Right lobe of liver (tissue), 6 donors: ENCODE measurements at places on chromosomes 12 and 14.

GRCh38 chr12:122421187-122421820 lies 1.2 kb downstream of the CLIP1 start:
- peaks cover 43% of the 10 kb centered on the region for H3K4me1 ChIP-seq
- H3K4me3 ChIP-seq = peak overlapping the region; percentile 89
- peak; percentile 60 for DNase-seq
- no peaks in the 10 kb centered on the region for H3K27me3 ChIP-seq

GRCh38 chr12:94242901-94243300 lies 94.5 kb downstream of the PLXNC1 start:
- no peaks in the 10 kb centered on the region for H3K36me3 ChIP-seq
- peak; percentile 25 for DNase-seq
- H3K4me1 ChIP-seq = no peaks in the 10 kb centered on the region

DNA sequence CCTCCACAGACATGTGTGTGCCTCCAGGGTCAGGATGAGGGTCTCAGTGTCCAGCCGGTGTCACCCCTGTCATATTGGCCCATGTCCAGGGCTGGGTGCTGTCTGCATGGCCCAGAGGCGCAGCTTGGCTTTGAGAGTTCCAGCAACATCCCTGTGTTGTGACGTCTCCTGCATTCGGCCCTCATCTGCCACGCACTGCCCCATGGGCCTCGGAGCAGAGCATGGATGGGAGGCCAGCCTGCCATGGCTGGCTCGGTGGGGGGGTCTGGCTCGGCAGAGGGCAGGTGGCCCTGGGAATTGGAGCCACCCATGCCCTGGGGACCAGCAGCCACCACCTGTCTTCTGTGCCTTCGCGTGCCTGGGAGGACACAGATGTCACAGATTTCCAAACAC lies 10.8 kb upstream of the TEX22 start:
- H3K4me3 ChIP-seq = no peak overlapping the region
- H3K36me3 ChIP-seq = no peaks in the 10 kb centered on the region
- no peaks in the 10 kb centered on the region for H3K4me1 ChIP-seq
- DNase-seq = peak; percentile 38
- H3K27ac ChIP-seq = no peak overlapping the region

DNA sequence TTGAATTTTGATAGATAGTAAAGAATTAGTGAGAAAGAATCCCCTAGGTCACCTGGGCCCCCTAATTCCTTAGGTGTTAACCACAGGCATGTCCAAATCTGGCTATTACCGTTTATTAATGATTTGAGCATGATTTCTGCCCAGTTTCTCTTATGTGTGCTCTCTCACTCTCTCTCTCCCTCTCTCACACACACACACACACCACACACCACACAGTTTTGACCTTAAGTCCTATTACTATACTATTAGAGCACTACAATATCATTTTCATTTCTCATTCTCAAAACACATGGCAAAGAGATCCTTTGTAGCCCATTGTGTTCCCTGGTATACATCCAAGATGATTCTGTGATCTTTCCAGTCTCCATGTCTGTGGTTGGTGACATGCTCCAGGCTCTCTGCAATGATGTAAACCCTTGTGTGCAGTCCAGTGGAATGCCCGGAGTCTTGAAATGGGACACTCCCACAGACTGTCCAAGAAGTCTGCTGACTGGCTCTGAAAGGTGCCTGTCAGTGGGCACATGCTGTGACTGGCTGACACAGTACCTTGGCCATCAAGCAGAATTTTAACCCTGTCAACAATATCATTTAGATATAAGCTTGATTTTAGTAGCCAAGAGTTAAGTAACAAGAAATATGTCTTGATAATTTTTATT lies 96.2 kb downstream of the FIGNL2 start:
- no peak overlapping the region for H3K4me3 ChIP-seq
- DNase-seq = no peak

DNA sequence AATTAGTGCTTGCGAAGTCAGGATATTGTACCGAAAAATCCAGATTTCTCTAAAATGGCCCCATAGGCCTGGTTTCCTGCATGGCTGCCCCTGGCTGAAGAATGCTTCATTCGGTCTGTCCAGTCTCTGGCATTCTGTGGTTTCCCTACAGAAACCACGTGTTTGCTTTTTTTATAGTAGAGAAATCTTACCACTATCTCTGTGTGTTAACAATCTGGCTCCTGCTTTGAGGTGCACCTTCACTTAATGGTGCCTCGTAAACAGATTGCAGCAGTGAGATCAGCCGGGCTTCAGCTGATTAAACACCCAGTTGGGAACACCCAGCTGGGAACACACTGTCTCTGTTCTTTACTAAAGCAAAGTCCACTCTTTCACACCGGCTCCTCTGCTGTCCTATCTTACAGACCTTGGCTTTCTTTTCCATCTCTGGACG lies 6.7 kb upstream of the DNAAF2 start:
- H3K27me3 ChIP-seq = no peaks in the 10 kb centered on the region
- no peaks in the 10 kb centered on the region for H3K4me1 ChIP-seq
- H3K36me3 ChIP-seq = no peaks in the 10 kb centered on the region

DNA sequence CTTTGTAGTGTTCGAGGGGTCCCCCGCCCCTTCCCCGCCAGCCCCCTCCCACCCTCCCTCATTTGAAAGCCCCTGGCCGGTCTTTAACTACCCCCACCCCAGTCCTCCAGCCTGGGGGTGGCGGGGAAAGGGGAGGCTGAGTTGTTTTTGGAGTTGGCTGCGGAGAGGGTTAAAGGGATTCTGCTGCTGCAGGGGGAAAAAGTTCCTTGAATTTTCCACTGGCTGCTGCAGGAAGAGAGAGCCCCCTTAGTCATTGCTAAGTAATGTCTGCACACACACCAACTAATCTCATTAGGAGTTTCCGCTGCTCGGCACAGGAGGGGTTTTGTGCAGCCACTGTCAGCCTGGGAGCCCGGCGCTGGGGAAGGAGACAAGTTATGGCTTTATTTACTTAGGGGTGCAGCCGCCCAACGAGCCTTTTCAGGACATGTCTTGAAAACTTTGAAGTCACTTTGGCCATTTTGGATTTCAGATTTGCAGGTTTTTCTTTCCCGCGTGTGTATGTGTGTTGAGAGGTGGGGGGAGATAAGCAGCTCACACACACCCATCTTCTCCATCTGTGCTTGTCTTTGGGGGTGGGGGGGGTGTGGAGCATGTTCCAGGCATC lies 1.8 kb downstream of the ELK3 start:
- DNase-seq = peak; percentile 42
- no peaks in the 10 kb centered on the region for H3K27me3 ChIP-seq
- peak overlapping the region; percentile 29 for H3K27ac ChIP-seq
- H3K4me1 ChIP-seq = no peaks in the 10 kb centered on the region
- H3K36me3 ChIP-seq = no peaks in the 10 kb centered on the region

GRCh38 chr12:65608319-65608916 lies 215.9 kb upstream of the HMGA2 start:
- H3K4me3 ChIP-seq = no peak overlapping the region
- no peaks in the 10 kb centered on the region for H3K36me3 ChIP-seq
- H3K27me3 ChIP-seq = no peaks in the 10 kb centered on the region
- H3K4me1 ChIP-seq = no peaks in the 10 kb centered on the region

- no peaks in the 10 kb centered on the region for H3K4me1 ChIP-seq
- DNase-seq = no peak
- no peak within 1 kb of the TSS for H3K27ac ChIP-seq
- no peaks in the 10 kb centered on the region for H3K36me3 ChIP-seq
Observed at GRCh38 chr12:52452101-52452500, at the start of gene KRT6B. KRT6B (minus strand) TSS chr12:52452146; CDS start chr12:52452078, 68 bp downstream.

DNA sequence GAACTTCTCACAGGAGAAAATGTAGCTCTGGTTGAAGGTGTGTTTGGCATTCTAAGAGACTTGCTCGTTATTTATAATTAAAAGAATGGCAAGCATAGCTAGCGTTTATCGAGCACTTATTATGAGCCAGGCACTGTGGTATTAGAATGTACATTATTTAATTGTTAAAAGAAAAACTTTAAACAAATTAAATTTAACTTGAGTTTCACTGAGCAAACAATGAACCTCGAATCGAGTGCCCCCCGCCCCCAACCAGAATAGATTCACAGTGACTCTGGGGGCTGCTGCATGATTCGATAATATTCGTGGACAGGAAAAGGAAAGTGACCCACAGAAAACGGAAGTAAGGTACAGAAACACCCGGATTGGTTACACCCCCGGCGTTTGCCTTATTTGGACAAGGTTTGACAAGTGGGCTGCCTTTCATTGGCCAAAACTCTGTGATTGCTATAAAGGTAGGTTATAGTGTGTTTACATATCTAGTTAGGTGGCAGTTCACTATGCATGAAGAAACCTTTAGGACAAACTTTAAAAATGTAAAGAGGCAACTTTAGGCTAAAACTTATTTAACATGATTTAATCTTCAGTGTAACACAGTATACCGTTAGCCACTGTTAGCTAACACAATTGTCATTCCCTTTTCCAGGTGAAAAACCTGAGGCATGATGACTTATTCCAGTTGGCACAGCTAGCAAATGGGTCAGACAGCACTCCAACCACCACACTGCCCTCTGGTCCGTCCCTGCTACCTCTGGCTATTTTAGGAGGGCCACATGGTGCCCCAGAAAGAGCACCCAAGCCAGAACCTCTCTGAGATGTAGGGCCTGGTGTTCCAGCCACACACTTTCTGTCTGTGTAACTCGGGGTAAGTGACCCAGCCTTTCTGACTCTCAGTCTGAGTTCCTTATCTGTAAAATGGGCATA lies 7.1 kb downstream of the SCNN1A start:
- no peak for DNase-seq
- no peaks in the 10 kb centered on the region for H3K4me1 ChIP-seq
- no peaks in the 10 kb centered on the region for H3K36me3 ChIP-seq
- no peak overlapping the region for H3K4me3 ChIP-seq

DNA sequence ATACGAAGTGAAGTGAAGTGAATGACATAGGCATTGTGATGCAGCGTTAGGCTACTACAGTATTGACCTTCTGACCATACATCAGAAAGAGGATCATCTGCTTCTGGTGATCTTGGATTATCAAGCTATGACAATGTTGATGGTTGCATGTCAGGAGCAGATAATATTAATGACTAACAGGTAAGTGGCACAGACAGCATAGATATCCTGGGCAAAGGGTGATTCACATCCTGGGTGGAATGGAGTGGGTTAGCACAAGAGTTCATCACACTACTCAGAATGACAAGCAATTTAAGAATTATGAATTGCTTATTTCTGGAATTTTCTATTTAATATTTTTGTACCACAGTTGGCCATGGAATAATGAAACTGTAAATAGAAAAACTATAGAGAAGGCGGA lies 397.9 kb upstream of the ATP2B1 start:
- no peak overlapping the region for H3K4me3 ChIP-seq
- no peaks in the 10 kb centered on the region for H3K36me3 ChIP-seq
- H3K27ac ChIP-seq = no peak overlapping the region

- DNase-seq = no peak
- H3K27me3 ChIP-seq = no peaks in the 10 kb centered on the region
- peak overlapping the region; percentile 30 for H3K27ac ChIP-seq
- no peak overlapping the region for H3K4me3 ChIP-seq
- H3K4me1 ChIP-seq = peaks cover 8% of the 10 kb centered on the region
Observed at GRCh38 chr12:67355428-67356379, 86.5 kb downstream of the CAND1 start.

- no peak for DNase-seq
- H3K4me1 ChIP-seq = no peaks in the 10 kb centered on the region
- H3K36me3 ChIP-seq = no peaks in the 10 kb centered on the region
- no peak overlapping the region for H3K4me3 ChIP-seq
- H3K27ac ChIP-seq = no peak overlapping the region
Observed at GRCh38 chr14:24483604-24484252, 24.3 kb downstream of the CMA1 start.

DNA sequence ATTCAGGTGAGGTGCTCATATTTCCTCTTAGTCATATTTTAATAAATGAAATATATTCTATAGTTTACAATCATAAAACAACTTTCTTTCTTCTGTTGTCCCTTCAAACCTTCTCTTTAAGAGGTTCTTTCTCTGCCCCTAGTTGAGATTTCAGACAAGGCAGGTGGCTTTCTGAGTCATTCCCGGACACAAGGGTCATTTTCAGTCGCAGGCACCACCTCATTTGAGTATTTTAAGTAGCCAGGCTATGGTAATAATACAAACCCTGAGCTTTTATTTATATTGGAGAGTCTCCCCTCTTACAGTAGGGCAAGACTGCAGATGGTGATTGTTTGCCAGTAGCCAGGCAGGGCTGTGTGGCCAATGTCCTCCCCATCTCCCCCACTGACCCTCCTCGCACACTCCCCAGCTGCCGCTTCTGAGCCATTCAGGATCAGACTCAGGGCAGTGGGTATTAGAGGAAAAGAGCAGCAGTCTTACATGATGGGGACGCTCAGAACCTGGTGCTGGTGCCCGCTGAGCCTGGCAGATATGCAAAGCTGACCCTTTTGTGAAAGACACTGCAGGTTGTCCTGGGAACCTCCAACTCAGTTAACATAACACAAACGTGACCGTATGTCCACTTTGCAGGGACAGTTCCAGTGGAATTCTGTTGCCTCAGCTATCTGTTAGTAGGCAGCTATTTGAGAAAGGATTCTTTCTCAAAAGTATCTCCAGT lies 101.1 kb upstream of the BCL2L14 start:
- no peak overlapping the region for H3K4me3 ChIP-seq
- DNase-seq = no peak
- no peaks in the 10 kb centered on the region for H3K36me3 ChIP-seq
- no peaks in the 10 kb centered on the region for H3K27me3 ChIP-seq

DNA sequence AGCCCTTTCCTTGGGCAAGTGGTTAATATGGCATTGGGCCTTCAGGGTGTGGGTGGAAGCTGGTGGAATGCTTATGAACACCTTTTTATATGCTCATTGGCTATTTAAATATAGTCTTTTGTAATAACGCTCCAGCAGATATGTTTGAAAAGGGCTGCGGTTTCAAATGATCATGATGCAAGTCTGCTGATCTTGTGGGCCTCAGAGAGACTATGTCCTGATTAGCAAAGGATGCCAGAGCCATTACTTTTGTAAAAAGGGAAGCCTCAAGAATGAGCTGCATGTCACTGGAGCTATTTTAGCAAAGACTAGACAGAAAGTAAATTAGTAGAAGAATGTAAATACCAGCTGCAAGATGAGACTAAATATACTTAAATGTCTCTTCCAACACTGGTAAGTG lies 200.5 kb downstream of the GXYLT1 start:
- H3K36me3 ChIP-seq = no peaks in the 10 kb centered on the region
- no peaks in the 10 kb centered on the region for H3K27me3 ChIP-seq
- no peaks in the 10 kb centered on the region for H3K4me1 ChIP-seq
- no peak overlapping the region for H3K27ac ChIP-seq
- DNase-seq = no peak
- H3K4me3 ChIP-seq = no peak overlapping the region

- no peak overlapping the region for H3K27ac ChIP-seq
- DNase-seq = no peak
- H3K27me3 ChIP-seq = no peaks in the 10 kb centered on the region
- H3K4me3 ChIP-seq = no peak overlapping the region
Observed at GRCh38 chr14:106792543-106792942, 1266.2 kb downstream of the TMEM121 start.

- no peak overlapping the region for H3K27ac ChIP-seq
- no peak for DNase-seq
- no peak overlapping the region for H3K4me3 ChIP-seq
Observed at GRCh38 chr12:68733661-68734071, 12.3 kb upstream of the SLC35E3 start.

GRCh38 chr14:55239320-55239719 lies 31.9 kb upstream of the FBXO34 start:
- no peaks in the 10 kb centered on the region for H3K36me3 ChIP-seq
- no peaks in the 10 kb centered on the region for H3K4me1 ChIP-seq
- no peak overlapping the region for H3K4me3 ChIP-seq
- H3K27ac ChIP-seq = no peak overlapping the region
- no peak for DNase-seq
- H3K27me3 ChIP-seq = peaks cover 3% of the 10 kb centered on the region

- no peaks in the 10 kb centered on the region for H3K27me3 ChIP-seq
- no peak overlapping the region for H3K27ac ChIP-seq
- H3K4me3 ChIP-seq = no peak overlapping the region
Observed at GRCh38 chr12:49789992-49790391, 38.2 kb downstream of the NCKAP5L start.

GRCh38 chr14:65045709-65046108 lies 56.6 kb downstream of the MAX start:
- DNase-seq = no peak
- H3K27ac ChIP-seq = no peak overlapping the region
- no peaks in the 10 kb centered on the region for H3K36me3 ChIP-seq
- H3K27me3 ChIP-seq = no peaks in the 10 kb centered on the region
